ENCODE measurements at places on chromosomes 3 and 15.

DNA sequence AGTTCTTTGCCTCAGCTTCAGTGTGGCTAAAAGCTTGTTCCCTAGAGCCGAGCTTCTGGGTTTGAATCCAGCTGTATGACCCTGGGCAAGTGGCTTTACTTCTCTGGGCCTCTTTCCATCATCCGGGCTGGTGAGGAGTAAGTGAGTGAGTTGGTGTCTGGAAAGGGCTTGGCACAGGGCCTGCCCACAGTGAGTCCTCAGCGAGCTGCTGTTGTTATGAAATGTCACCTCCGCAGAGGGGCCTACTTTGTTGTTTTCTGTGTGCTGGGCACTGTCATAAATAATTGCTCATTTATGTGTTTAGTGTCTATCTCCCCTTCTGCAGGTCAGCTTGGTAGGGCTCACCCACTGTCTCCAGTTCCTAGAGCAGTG lies 31.7 kb downstream of the SLC6A6 start:
- DNase-seq: no peak

- no peak for DNase-seq
Observed at GRCh38 chr3:66136597-66136996, 84.2 kb upstream of the SLC25A26 start.

DNA sequence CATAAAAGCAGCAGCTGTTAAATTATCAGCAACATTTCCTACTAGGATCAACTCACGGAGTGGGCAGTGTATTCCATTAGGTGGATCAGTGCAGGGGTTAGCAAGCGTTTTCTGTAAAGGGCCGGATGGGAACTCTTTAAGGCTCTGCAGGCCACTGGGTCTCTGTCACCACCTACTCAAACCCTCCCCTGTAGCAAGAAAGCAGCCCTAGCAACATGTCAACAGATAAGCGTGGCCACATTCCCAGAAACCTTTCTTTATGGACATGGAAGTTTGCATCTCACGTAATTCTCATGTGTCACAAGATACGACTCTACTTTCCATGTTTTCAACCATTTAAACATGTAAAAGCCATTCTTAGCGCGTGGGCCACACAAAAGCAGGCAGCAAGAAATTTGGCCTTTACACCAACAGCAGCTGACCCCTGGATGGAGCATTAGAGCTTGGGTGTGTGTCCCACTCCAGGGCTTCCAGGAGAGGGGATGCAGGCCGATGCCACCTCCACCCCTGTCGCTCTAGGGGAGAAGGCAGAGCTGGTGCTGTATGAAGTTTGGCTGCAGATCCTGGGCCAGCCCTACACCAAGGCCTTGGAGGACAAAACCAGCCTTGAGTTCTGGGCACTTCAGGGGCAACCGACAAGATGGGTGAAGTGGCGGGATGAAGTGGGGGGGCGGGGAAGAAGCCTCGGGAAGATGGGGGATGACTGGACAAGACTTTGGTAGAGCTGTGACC lies 48.2 kb upstream of the CSPG4 start:
- no peak for DNase-seq

DNA sequence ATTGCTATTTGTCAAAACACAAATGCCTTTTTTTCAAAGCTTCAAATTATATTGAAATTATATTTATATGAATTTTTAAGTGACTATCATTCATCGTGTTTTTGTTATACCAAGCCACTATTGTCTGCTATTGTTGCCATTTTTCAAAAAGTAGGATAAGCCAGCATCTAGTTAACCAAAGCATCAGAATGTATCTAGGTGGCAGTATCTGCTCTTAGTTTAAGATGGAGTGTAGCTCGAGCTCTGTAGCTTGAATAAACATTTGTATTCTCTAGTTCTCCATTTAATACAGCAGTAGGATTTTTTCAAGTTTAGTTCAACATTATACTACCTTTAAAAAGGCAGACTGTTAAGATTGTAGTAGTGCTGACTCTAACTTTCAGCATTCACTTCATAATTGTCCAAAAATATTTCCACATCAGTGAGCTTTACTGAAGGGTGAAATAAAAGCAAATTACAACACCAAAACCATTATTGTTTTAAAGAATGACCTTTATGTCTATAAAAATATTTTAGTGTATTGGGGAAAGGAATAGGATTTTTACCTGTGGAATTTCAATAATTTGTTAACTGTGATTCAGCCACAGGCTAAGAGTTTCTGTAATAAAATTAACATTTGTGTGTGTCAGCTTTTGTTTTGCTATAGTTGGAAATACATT lies 19.6 kb upstream of the C15orf61 start:
- no peak for DNase-seq

GRCh38 chr3:152621006-152621868 lies 213.7 kb upstream of the P2RY1 start:
- DNase-seq: no peak

DNA sequence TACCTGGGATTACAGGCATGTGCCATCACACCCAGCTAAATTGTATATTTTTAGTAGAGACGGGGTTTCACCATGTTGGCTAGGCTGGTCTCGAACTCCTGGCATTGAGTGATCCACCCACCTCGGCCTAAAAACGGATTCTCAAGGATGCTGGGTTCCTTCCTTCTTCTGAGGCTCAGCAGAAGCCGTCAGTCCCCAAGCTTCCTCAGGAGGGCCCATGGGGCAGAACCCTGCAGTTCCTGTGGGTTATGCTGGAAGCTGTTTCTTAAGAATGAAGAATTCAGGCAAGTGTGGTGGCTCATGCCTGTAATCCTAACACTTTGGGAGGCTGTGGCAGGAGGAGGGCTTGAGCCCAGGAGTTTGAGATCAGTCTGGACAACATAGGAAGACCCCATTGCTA lies 29.0 kb upstream of the ZNF710 start:
- DNase-seq: no peak

GRCh38 chr3:12456441-12456840 lies 27.8 kb upstream of the TSEN2 start:
- DNase-seq: no peak

- DNase-seq: no peak
Observed at GRCh38 chr15:50418041-50418583, 6.1 kb upstream of the USP8 start.

DNA sequence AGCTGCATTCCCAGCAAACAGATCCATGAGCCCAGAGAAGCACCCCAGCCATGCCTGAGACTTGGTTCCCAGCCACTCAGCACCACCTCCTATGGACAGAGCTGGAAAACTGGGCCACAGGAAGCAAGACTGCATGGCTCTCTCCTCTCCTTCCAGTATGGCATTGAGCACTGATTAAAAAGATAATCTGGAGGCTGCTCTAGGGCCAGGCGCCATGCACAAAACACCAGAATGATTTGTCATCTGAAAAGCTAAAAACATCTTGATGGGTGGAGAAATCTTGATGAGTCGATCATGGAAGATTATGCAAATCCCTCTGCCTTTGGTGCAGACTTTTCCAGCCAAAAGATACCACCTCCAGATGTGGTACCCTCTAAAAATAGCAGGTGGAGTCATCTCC lies 62.7 kb upstream of the MRPS22 start:
- DNase-seq: no peak

DNA sequence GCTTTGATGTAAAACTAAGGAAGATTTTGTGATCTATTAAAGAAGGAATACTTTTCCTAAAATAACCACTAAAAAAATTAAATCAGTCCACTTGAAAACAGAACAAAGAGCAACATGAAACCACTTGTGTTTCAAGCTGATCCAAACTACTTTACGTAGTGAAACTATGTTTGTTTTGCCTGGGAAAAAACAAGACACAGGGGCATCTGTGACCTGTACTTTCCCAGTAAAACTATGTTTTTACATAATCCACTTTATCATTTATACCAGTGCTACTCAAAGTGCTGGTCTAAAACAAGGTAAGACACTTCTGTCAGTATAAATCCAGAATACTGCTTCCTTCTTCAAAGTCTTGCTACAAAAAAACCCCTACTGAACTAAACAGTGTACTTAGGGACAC lies 56.7 kb downstream of the SPG11 start:
- DNase-seq: no peak

- DNase-seq: no peak
Observed at GRCh38 chr15:65254758-65255157, 31.9 kb downstream of the PARP16 start.

DNA sequence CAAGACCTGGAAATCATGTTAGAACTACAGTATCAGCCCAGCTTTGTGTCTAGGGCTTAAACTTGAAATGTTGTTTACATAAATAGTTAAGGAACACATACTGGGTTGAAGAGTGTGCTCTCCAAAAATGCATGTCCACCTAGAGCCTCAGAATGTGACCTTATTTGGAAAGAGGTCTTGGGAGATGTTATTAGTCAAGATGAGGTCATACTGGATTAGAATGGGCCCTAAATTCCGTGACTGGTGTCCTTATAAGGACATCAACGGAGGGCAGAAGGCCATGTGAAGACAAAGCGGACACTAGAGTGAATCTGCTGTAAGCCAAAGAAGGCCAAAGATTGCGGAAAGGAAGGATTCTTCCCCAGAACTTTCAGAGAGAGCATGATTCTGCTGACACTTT lies 759.2 kb upstream of the CFAP20DC start:
- DNase-seq: no peak

DNA sequence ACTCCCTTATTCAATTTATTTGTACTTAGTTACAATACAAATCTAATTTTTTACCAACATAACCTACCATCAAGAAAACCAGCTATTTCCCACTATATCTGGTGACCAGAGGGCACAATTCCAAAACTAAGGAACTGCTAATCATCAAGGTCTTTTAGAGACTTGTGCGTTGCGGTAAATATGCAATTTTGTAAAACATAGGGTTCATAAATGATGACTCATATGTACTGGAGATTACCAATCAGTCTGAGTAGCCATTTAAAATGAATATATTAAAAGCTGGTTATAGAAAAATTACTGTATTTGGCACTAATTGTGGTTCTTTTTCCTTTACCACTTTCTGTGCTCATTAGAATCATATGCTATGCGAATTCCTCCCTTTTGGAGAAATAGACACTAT lies 859.6 kb downstream of the ROBO1 start:
- DNase-seq: no peak

DNA sequence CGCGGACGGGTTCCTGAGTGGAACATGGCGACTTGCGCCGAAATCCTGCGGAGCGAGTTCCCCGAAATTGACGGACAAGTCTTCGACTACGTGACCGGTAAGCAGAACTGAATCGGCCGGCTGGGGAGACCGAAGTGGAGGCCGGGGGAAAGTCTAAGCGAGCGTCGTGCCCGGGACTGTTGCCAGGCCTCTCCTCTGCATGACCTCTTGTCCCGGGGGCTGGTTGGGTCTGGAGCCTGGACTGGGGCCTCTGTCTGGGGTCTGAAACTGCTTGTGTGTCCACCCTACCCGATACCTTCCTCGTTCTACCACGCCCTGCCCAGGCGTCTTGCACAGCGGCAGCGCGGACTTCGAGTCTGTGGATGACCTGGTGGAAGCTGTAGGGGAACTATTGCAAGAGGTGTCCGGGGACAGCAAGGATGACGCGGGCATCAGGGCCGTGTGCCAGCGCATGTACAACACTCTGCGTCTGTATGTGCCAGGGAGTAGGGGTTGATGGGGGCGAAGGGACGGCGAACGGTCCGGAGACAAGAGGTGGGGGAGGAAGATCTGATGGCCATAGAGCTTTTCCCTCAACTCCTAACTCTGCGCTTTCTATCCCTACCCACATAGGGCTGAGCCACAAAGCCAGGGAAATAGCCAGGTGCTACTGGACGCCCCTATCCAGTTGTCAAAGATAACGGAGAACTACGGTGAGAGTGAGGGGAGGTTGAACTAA lies at the start of gene ABCF3:
Gene ABCF3, plus strand, starts transcription at position 16 of the 718 bp plus-strand sequence. Its CDS starts 9 bp downstream, at position 25.
- no peak for DNase-seq

GRCh38 chr15:70920981-70921696 lies 28.5 kb downstream of the LRRC49 start:
- no peak for DNase-seq

- DNase-seq: no peak
Observed at GRCh38 chr3:17478673-17479072, 263.8 kb downstream of the TBC1D5 start.

DNA sequence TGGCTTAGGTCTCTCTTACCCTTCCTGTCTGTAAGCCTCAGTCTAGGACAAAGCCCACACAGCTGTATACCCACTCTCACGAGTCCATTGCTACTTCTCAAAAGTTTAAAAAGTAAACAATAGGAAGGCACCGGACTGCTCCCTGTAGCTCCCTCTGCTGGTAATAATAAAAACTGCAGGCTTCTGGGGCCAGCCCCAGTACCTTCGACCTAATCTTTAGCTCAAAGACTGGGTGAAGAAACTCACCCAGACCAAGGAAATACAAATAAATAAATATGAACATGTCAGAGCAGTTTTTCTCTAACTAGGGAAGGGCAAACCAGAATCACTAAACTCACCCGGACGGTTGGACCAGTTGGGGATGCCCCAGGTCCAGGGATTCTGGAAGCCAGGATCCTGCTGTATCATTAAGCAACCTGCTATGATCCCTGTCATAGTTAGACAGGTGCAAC lies 5.0 kb downstream of the FAM219B start:
- DNase-seq: no peak

- no peak for DNase-seq
Observed at GRCh38 chr3:177703788-177704187, 506.5 kb upstream of the TBL1XR1 start.

- no peak for DNase-seq
Observed at GRCh38 chr3:14822670-14823390, 4.1 kb downstream of the FGD5 start.

DNA sequence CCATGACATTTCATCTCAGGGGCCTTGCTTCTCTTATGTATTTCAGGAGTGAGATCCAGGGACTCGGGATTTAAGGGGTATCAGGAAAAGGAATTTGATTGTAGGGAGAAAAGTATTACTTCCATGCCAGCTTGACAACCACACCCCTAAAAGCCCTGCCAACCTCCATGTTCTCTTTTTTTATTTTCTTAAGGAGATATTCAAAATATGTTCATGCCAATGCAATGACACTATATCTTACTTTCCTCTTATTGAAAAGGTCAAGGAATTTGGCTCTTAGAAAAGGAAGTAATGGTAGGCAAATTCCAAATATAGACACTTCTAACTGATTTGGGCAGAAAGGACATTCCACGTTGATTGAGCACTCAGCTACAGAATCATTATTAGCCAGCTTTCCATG lies 407.5 kb upstream of the NECTIN3 start:
- DNase-seq: no peak

- no peak for DNase-seq
Observed at GRCh38 chr3:16871915-16872842, 12.6 kb upstream of the PLCL2 start.

GRCh38 chr3:38992117-38992760 lies 59.5 kb downstream of the SCN11A start:
- no peak for DNase-seq

GRCh38 chr3:4350789-4351163 lies 47.6 kb downstream of the SETMAR start:
- no peak for DNase-seq

DNA sequence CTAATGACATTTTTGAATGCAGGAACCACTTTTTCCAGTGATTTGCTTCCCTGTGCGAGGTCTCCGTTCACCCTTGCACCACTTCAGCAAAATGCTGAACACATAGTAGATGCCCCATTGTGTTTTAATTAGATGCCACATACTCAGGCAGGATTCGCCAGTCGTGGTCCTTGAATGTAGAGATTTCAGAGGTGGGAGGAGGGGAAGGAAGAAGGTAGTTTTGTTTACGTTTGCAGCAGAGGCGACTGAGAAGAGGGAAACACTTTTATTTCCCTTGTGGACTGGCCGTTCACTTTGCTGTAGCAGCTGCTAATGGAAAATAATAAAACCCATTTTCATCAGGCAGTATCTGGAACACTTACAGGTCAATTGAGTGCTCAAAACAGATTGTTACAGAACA lies 262.8 kb upstream of the TBL1XR1 start:
- no peak for DNase-seq
